Naive thymus-derived CD8-positive, alpha-beta T cell (primary cell): ENCODE measurements at places on chromosomes 3 and 15. TPM values are rescaled to one million over a fixed set of nuclear protein-coding genes. Genes with fewer than 3 reads are reported as not detected.

The EMC7 gene
- total RNA-seq = 32.9 TPM

- peak overlapping the region; percentile 98 for H3K27ac ChIP-seq
- H3K27me3 ChIP-seq = no peaks in the 10 kb centered on the region
- peak overlapping the region; percentile 96 for H3K4me3 ChIP-seq
- H3K4me1 ChIP-seq = peaks cover 17% of the 10 kb centered on the region
Observed at GRCh38 chr3:49787182-49787464, 781 bp upstream of the IP6K1 start.

The GP5 gene
- total RNA-seq = 12.8 TPM

- no peak for DNase-seq
- no peak overlapping the region for H3K4me3 ChIP-seq
- H3K27me3 ChIP-seq = no peaks in the 10 kb centered on the region
- peaks cover 3% of the 10 kb centered on the region for H3K36me3 ChIP-seq
Observed at GRCh38 chr3:129688271-129688895, 81.9 kb upstream of the PLXND1 start.

DNA sequence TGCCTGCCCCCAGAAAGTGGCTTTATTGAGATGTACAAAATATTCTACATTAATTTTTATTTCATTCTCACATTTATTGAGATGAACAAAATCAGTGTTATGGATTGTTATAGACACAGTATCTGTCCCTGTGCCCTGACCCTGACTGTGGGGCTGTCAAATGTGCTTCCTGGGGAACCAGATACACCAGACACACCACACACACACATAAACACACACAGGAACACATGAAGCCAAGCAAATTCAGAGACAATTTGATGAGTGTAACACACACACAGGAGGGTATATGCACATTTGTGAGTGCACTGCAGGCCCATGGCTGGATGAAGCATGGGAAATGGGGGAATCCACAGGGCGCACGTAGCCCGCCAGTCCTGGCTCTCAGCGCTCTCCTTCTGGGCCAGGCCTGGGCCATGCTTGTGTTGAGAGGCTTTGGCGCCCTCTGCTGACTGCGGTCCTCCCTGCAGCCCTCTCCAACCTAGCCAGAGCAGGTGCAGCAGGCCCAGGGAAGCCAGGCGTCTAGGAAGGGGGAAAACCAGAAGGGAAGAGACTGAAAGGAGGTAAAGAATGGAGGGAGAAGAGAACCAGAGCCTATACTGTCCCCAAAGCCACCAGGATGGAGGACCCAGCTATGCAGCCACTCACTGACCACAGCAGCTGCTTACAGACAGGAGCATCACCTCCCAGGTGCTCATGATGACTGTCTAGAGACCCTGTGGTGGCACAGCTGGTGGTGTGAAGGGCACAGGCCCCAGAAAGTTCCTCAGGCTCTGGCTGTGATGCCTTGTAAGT, 18.0 kb upstream of the LOXL1 start:
- peaks cover 25% of the 10 kb centered on the region for H3K36me3 ChIP-seq
- DNase-seq = peak; percentile 35
- no peaks in the 10 kb centered on the region for H3K27me3 ChIP-seq
- H3K4me3 ChIP-seq = no peak overlapping the region

The GOLGA6D gene
- 0.19 TPM for total RNA-seq

GRCh38 chr3:78830470-78830869, 937.3 kb downstream of the ROBO1 start:
- no peak for DNase-seq
- no peak overlapping the region for H3K27ac ChIP-seq
- H3K36me3 ChIP-seq = no peaks in the 10 kb centered on the region
- no peak overlapping the region for H3K4me3 ChIP-seq
- no peaks in the 10 kb centered on the region for H3K27me3 ChIP-seq

The SGO1 gene
- 0.88 TPM for total RNA-seq

DNA sequence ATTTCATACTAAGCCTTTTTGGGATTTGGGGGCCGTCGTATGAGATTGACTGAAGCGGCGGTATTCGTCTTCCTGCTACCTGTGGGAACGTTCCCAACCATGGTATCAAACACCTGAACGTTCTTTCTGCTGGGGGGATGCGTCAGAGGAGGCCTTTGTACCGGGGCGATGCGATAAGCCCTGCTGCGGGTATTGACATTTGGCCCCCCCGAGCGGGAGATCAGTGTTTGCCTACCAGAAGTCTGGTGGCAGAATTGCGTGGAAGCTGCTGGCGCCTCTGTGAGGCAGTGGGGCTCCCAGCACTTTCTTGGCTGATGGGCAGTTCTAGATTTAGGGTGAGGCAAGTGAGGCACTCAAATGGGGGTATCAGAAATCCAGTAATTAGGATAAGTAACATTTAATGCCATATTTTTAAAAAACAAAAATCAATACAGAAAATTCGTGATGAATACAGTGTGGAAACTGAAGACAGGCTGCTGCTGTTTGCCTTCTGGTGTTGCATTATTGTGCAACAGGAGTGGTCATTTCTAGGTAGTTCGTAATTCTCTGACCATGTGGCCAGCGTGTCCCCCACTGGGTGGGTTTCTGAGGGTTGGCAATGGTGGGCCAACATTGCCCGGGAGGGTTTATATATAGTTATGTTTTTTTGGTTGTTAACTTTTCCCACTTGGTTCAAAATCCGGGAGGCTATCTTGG, 12.7 kb downstream of the TRPM1 start:
- H3K27ac ChIP-seq = no peak overlapping the region
- DNase-seq = no peak
- no peaks in the 10 kb centered on the region for H3K36me3 ChIP-seq
- H3K4me3 ChIP-seq = no peak overlapping the region
- no peaks in the 10 kb centered on the region for H3K27me3 ChIP-seq
- H3K4me1 ChIP-seq = no peaks in the 10 kb centered on the region

DNA sequence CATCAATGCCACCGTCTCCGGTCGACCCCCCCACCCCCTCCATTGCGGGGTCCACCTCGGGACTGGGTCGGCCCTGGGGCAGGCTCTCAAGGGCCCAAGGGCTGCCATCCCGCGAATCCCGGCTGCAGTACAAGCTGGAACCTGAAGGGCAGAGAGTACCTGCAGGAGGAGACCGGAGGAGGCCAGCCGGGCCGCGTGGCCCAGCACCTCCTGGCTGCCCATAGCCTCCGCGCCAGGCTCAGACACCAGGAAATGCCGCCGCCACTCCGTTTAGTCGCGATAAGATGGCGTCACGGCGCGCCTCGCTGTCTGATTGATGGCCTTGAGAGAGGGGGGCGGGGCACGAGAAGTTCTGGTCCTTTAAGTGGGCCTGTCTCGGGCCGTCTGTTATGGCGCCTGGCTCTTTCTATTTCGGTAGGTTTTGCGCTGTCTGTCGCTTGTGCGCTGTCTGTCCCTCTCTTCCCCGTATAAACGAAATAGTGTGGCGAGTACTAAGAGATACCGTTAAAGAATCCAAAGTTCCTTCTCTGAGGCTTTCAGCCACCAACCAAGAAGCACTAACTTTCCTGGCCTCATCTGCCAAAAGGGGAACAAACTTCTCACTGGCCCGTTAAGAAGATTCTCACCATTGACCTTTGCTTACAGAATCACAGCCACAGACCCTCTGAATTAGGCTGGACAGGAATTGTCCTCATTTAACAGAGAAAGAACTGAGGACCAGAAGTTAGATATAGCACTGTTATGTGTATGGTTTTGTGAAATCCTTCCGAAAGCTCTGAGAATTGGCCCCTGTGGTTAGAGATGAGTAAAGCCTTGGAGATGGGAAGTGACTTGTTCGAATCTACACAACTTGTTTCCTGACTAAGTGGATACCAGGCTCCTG, at the start of gene RFT1:
Gene RFT1 (minus strand): TSS at position 257 of the 883 bp plus-strand sequence. CDS start 35 bp downstream, at position 222.
- peak; percentile 98 for DNase-seq
- peaks cover 37% of the 10 kb centered on the region for H3K4me1 ChIP-seq
- peak within 1 kb of the TSS; percentile 92 for H3K4me3 ChIP-seq

- no peaks in the 10 kb centered on the region for H3K36me3 ChIP-seq
- DNase-seq = no peak
- no peaks in the 10 kb centered on the region for H3K4me1 ChIP-seq
- H3K27me3 ChIP-seq = no peaks in the 10 kb centered on the region
- no peak overlapping the region for H3K4me3 ChIP-seq
Observed at GRCh38 chr3:103919327-103919726, 1447.4 kb upstream of the ALCAM start.
